CD4-positive, alpha-beta T cell treated with Interleukin-1 beta for 1 hour (primary cell): ENCODE measurements at places on chromosomes 5 and 9.

DNA sequence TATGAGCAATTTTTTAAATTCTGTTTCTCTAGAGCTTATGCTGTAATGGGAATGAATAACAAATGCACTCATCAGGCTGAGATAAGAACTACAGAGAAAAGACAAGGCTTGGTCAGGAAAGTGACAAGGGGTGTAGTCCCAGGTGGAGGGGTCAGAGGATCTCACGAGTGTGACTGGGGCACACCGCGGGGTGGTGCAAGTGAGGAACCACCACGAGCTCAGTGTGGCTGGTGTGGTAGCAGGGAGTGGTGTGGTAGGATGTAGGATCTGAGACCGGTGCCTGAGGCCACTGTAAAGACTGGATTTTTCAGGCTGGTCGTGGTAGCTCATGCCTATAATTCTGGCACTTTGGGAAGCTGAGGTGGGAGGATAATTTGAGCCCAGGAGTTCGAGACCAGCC lies 9.0 kb downstream of the ANXA6 start:
- no peak for DNase-seq

DNA sequence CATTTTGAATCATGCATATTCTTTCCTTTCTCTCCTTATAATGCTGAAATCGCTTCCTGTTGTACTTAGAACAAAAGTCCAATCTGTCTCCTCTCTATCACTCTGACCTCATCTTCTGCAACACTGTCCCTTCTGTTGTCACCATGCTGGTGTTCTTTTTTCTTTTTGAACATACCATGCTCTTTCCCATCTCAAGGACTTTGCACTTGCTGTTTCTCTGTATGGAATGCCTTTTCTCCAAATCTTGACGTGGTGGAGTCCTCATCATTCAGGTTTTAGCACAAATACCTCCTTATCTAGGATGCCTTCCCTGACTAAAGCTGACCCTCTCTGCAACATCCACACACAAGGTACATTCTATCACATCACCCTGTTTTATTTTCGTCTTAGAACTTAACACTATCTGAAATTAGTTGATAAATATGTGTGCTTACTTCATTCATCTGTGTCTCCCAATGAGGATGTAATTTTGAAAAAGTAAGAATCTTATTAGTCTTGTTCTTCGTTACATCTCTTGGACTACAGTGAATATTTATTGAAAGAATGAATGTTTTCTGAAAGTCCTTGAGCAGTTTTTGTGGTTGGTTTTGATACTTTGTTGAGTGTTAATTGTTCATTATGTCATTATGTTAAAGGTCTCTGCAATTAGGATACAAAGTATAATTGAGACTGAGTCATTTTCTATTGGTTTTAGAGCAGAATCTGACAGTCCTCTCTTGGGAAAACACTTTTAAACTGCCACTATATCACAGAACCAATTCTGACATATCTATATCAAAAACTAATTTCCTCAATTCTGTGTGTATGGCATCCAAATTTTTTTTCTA lies 145.3 kb upstream of the RASA1 start:
- DNase-seq = no peak

DNA sequence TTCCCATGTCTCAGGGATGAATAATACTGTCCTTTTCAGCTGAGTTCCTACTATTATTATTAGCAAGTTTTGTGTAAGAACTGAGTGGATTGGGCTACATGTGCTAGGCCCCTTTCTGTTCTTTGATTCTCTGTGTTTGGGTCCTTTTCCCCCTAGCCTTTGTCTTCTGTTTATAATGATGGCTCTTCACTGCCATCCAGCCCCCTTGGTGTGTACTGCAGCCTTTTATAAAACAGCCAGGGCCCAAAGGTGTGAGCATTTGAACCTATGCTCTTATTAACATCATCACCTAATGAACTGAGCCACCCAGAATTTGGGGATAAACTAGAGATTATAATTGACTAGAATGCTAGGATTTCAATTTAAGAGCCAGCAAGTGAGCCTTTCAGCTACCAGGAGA lies 52.6 kb downstream of the PLAC8L1 start:
- no peak for DNase-seq

DNA sequence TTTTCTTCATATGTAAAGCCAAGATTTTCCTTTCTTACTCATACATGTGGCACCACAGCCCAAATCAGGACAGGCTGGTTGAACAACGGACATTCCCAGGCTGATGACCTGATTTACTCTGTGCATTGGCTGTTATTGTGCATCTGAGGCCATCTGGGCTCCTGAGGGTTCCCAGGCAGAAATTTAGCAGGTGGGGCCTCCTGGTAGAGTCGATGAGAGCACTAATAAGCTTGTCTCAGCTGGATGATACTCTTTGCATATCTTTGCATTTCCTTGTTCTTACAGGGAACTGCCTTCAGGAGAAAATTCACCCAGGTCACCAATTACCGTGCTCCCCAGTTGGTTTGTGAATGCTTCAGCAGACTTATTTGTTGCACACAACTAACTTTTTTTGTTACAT lies 605.1 kb downstream of the ELAVL2 start:
- DNase-seq = no peak

DNA sequence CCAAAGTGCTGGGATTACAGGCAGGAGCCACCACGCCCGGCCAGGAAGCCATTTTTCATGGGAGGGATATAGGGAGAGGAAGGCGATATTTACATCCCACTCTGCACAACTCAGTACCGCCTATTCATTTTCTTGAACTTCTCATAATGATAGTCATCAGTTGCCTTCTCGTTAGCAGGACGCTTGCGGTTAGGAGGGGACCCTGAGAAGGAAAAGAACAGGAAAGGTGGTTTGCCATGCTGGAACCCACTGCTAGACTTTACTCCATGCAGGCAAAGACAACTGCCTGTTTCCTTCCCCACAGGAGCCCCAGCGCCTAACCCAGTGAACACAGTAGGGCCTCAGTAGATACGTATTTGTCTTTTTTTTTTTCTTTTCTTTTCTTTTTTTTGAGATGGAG lies 4.1 kb upstream of the TOR1A start:
- no peak for DNase-seq
